Stimulated activated naive B cell treated with anti-CD40 and anti-IgM and Interleukin-4, amounts not matched to agents 10 μg/mL and 1 μg/mL and 100 μg/mL, for 72 hours (primary cell): ENCODE measurements at places on chromosomes 7 and 10.
A peak's percentile ranks its signal among the peaks of the same experiment; 100 is the strongest.

GRCh38 chr10:6201516-6201975, 1.2 kb upstream of the PFKFB3 start:
- peak; percentile 46 for DNase-seq
- no peaks in the 10 kb centered on the region for H3K27me3 ChIP-seq
- peaks cover 44% of the 10 kb centered on the region for H3K4me1 ChIP-seq
- H3K4me3 ChIP-seq = peak overlapping the region; percentile 93
- H3K27ac ChIP-seq = peak overlapping the region; percentile 86
- H3K36me3 ChIP-seq = no peaks in the 10 kb centered on the region

GRCh38 chr10:118032564-118032963, 14.2 kb downstream of the RAB11FIP2 start:
- H3K4me3 ChIP-seq = no peak overlapping the region
- H3K36me3 ChIP-seq = peaks cover 10% of the 10 kb centered on the region
- H3K27me3 ChIP-seq = no peaks in the 10 kb centered on the region

DNA sequence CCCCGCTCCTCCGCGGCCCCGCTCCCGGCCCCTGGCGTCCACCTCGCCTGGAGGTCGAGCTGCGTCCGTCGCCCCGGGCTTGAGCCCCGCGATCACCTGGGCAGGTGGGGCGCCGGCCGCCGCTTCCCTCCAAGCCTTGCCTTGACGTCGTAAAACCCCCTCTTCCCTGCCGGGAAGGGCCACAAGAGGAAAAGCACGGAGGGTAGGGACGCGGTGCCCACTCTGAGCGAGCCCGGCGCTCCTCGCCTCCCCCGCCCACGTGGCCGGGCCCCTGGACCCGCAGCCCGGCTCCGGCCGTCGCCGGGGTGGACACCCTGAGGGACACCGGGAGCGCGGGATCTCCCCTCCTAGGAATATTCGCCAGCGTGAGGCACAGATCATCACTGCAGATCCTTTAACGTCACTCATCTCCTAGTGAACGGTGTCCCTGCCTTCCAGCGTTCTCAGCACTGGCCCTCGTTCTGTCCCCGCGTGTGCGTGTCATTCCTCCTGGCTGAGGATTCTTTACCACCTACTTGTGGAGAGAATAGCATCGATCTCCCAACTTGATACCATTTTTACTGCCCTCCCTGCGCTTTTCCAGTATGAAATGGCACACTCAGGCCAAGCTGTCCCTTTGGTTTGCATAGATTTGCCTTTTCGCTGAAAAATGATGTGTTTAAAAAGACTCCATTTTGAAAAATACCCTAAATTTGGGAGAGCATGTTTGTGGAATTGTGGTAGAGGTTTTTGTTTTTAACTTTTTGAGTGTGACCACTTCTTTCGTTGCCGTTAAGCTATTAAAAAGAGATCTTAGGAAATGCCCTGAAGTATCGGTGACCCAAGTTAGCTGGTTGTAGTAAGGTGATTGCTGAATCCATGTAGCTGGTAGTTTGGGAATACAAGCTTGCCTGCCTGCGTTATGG, 649 bp downstream of the ACTR3B start:
- H3K27me3 ChIP-seq = no peaks in the 10 kb centered on the region
- no peaks in the 10 kb centered on the region for H3K36me3 ChIP-seq
- peak overlapping the region; percentile 88 for H3K4me3 ChIP-seq
- H3K4me1 ChIP-seq = peaks cover 14% of the 10 kb centered on the region
- H3K27ac ChIP-seq = peak overlapping the region; percentile 89
- DNase-seq = no peak

GRCh38 chr10:14356921-14357320, 26.2 kb upstream of the FRMD4A start:
- H3K27ac ChIP-seq = no peak overlapping the region
- peaks cover 37% of the 10 kb centered on the region for H3K27me3 ChIP-seq
- no peak overlapping the region for H3K4me3 ChIP-seq
- no peaks in the 10 kb centered on the region for H3K36me3 ChIP-seq
- no peak for DNase-seq

DNA sequence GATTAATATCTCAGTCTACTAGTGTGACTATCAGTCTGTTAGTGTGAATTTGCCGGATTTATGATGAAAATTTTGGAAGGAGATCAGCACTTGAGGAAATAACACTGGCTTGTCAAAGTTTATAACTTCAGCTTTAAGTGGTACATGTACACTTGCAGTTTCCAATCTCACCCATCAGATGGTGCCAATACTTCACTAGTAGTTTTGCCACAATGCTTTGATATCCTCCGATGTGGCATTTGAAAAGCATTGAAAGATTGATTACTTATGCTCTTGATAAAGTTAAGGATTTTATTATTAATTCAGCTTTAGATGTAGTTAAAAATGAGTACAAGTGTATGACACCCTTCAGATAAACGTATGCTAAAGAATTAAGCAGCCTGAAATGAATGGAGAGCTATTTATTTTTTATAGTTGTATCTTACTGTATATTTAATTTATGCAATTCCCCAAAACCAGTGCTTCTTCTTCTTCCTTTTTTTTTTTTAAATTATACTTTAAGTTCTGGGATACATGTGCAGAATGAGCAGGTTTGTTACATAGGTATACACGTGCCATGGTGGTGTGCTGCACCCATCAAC, 98.2 kb downstream of the ANLN start:
- no peaks in the 10 kb centered on the region for H3K4me1 ChIP-seq
- H3K27me3 ChIP-seq = peaks cover 11% of the 10 kb centered on the region
- no peak overlapping the region for H3K4me3 ChIP-seq
- H3K36me3 ChIP-seq = no peaks in the 10 kb centered on the region

- no peak overlapping the region for H3K4me3 ChIP-seq
- H3K27me3 ChIP-seq = peaks cover 6% of the 10 kb centered on the region
- H3K36me3 ChIP-seq = no peaks in the 10 kb centered on the region
- no peaks in the 10 kb centered on the region for H3K4me1 ChIP-seq
Measured at GRCh38 chr7:41592794-41593193, 110.1 kb downstream of the INHBA start.
